AG04449 (cell line): ENCODE measurements at places on chromosomes 7 and 10.

- no peak for DNase-seq
These were observed 49.1 kb upstream of the FAM20C start for GRCh38 chr7:143145-143751.

GRCh38 chr10:110430340-110431273 lies 67.1 kb upstream of the DUSP5 start:
- no peak for DNase-seq

- DNase-seq: no peak
These were observed 107.1 kb upstream of the FAM20C start for GRCh38 chr7:85074-85882.

DNA sequence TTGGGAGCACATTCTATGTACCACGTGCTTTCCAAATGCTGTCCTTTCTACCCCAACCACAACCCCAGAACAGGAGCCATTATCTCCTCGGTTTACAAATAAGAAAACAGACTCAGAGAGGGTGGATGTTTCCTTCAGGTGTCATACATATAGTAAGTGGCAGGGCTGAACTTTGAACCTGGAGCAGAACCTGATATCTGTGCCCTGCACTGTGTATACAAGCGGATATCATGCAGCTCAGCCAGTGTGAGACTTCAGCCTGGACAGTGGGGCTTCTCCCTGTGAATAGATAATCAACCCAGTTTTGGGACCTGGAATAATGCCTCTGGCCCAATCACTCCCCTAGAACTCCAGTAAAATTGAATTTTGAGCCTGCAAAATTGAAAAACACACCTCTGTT lies 341.1 kb downstream of the GRID1 start:
- no peak for DNase-seq

GRCh38 chr10:97726636-97727178 lies 10.2 kb upstream of the ZFYVE27 start:
- DNase-seq: no peak

- DNase-seq: no peak
These were observed 81.8 kb downstream of the DIP2C start for GRCh38 chr10:607545-608185.

- no peak for DNase-seq
These were observed 32.4 kb downstream of the TRIM24 start for GRCh38 chr7:138492423-138492822.

DNA sequence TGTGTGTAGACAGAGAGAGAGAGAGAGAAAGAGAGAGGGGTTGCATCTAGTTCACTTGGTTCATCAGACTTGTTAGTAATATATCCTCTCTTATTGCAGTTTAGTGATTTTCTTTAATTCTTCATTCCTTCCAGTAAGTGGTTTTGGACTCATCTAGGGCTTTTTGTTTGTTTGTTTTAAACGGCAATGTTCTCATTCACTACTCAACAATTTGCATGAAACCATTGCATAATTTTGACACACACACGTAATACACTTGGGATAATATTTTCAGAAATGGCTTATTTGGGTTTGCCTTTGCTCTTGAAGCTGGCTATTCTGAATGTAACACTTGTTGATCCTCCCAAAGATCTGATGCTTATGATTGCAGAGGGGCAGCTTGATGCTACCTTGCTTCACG lies 16.4 kb upstream of the ZNF32 start:
- no peak for DNase-seq

GRCh38 chr7:154804449-154804848 lies 198.5 kb downstream of the PAXIP1 start:
- no peak for DNase-seq
